ENCODE measurements at places on chromosomes 1 and 21. TPM values are rescaled to one million over a fixed set of nuclear protein-coding genes. Genes with fewer than 3 reads are reported as not detected.

The PGLYRP3 gene
- total RNA-seq: not detected

The CHIA gene
- not detected for total RNA-seq

The SPRR5 gene
- not detected for total RNA-seq

The BTBD19 gene
- total RNA-seq: 23.4 TPM

The DMBX1 gene
- total RNA-seq: not detected

The PIK3R3 gene
- 3.3 TPM for total RNA-seq

The TNFRSF14 gene
- 19.5 TPM for total RNA-seq

The CD84 gene
- not detected for total RNA-seq

The AVPR1B gene
- not detected for total RNA-seq

The ARHGAP30 gene
- total RNA-seq: under 0.01 TPM

The PRAMEF14 gene
- not detected for total RNA-seq

The ABCG1 gene
- total RNA-seq: 0.44 TPM

The S100A4 gene
- total RNA-seq: 337 TPM

The CRP gene
- total RNA-seq: not detected

The OR1C1 gene
- not detected for total RNA-seq

The SNIP1 gene
- total RNA-seq: 8.3 TPM

The MACF1 gene
- 547 TPM for total RNA-seq

The TAL1 gene
- under 0.01 TPM for total RNA-seq

The C1orf226 gene
- total RNA-seq: 0.29 TPM

The PHGDH gene
- 173 TPM for total RNA-seq

The SEMA4A gene
- total RNA-seq: 0.44 TPM

The CFAP141 gene
- total RNA-seq: not detected

The OR2T29 gene
- total RNA-seq: not detected

The EPS8L3 gene
- not detected for total RNA-seq

The MORN1 gene
- 8.3 TPM for total RNA-seq

The KCNN3 gene
- under 0.01 TPM for total RNA-seq

The SLAMF9 gene
- total RNA-seq: not detected

The BEST4 gene
- 0.22 TPM for total RNA-seq

The HMGN2 gene
- 183 TPM for total RNA-seq

The ENO1 gene
- total RNA-seq: 1,273 TPM

The OLFM3 gene
- total RNA-seq: not detected

The GOLT1A gene
- not detected for total RNA-seq

The HORMAD1 gene
- 2.4 TPM for total RNA-seq

The AMY1A gene
- not detected for total RNA-seq

The HFM1 gene
- 0.22 TPM for total RNA-seq
